ENCODE measurements at places on chromosomes 3 and 15. TPM values are rescaled to one million over a fixed set of nuclear protein-coding genes. Genes with fewer than 3 reads are reported as not detected.
A peak's percentile ranks its signal among the peaks of the same experiment; 100 is the strongest.

DNA sequence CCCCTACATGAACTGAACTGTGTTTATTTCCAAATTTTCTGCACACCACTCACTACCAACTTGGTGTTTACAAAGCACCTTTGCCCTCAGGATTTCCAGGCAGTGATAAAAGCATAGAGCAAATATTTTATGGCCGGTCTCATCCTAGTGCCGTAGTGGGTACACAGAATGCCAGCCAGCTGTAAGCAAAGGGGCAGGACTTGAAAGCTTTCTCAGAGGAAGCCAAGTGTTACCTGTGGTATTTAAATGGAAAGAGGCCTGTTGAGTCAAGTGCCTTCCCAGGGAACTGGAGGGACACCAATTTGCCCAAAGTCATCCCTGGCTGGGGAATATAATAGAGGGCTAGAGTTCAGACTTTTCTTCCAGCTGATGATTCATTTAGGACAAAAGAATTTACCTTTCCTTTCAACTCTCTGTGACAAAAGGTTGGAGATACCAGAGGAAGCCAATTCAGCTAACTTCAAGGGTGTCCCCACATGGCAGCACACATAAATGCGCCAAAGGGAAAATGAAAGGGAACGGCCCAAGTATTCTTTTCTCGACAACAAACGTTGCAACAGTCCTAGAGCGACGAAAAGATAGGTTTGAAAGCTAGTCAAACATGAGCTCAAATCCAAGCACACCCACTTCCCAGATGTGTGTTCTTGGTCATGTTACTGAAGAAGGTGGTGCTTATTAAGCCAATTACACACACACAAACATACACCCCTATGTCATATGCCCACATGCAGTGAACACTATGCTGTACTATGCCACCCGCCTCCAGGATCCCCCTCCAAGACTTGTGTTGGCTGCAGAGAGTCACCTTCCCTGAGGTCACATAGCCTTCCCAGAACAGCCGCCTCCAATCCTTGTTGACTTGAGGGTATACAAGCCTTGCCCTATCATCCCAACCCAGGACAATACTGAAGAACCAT lies 27.7 kb downstream of the MAGI1 start:
- DNase-seq: no peak

MAP6D1 gene
- 0.33 TPM for total RNA-seq

SAMD7 gene
- under 0.01 TPM for total RNA-seq

PLD1 gene
- total RNA-seq: 21.1 TPM

SEMA5B gene
- total RNA-seq: 0.33 TPM

- DNase-seq: no peak
Observed at GRCh38 chr15:70189826-70190695, 92.3 kb upstream of the TLE3 start.

GRCh38 chr3:8095724-8096123 lies 405.9 kb upstream of the LMCD1 start:
- no peak for DNase-seq

DNA sequence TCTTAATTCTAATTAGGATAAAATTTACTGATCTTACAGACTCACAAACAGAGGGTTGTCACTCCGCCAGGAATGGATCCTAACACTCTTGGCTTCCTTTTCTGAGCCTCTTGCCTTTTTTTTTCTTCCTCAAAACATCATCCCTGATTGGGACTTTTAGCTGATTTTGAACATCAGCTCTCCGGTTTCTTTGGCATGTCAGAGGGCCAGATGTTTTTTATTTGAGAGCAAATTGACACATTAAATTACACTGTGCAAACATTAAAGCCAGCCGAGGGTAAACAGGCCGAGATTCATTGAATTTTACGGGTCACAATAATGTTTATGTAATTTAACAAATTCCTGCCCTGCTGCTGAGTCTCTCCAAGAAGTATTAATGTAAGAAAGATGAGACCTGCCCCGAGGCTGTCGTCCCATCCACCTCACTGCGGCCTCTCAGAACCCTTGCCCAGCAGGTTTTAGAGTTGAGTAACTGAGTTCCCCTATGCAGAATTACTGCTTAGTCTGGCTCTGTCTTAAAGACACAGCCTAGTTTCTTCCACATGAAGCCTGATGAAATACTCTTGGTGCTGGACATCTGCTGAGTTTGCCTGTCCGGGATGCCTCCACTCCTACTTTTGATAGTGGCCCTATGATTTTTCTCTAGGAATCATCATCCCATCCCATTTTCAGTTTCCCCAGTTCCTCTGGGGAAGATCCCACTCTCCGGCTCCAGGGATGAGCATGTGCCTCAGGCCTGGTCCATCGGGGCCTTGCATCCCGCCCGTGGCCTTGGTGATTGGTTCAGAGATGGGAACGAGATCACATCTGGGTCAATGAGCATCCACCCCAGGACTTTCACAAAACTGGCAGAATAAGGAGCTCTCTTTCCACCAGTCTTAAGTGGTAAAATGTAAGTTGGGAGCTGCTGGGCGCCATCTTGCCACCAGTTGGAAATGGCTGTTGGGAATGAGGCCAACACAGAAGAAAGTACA lies 226.6 kb upstream of the TLE3 start:
- DNase-seq: peak; percentile 87

DNA sequence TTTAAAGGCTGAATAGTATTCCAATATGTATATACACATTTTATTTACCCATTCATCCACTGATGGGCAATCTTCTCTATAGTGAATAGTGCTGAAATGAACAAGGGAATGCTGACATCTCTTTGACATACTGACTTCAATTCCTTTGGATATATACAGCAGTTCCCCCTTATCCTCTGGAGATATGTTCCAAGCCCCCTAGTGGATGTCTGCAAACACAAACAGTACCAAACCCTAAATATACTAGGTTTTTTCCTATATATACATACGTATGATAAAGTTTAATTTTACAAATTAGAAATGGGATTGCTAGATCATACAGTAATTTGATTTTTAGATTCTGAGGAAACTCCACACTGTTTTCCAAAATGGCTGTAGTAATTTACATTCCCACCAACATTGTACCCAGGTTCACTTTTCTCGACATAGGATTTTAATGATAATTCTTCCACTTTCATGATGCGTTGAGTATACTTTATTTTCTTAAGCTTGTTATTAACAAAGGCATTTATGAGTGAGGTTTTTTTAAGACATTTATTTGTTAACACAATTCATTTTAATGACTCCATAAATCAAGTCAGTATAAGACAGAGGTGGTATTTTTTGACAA lies 38.2 kb downstream of the VPS13C start:
- DNase-seq: no peak

All from breast epithelium (tissue), 4 donors.